ENCODE measurements at places on chromosomes 6 and 20.

DNA sequence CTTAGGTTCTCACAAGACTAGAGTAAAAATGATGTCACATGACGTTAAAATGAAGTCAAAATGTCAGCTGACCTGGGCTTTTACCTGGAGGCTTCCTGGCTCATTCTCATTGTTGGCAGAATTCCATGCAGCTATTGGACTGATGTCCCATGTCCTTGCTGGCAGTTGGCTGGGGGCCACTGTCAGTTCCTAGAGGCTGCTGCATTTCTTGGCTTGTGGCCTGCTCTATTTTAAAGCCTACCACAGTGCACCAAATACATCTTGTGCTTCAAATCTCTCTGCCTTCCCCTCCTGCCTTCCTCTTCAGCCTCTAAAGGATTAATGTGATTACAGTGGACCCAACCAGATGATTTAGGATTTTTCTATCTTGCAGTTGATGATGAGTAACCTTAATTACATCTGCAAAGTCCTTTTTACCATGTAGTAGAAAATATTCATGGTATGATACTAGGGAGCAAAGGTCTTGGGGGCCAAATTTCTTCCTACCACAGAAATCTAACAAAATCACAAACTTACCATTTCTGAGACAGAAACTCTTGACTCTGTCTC, 81.9 kb downstream of the FIG4 start:
- peak; percentile 64 for DNase-seq

DNA sequence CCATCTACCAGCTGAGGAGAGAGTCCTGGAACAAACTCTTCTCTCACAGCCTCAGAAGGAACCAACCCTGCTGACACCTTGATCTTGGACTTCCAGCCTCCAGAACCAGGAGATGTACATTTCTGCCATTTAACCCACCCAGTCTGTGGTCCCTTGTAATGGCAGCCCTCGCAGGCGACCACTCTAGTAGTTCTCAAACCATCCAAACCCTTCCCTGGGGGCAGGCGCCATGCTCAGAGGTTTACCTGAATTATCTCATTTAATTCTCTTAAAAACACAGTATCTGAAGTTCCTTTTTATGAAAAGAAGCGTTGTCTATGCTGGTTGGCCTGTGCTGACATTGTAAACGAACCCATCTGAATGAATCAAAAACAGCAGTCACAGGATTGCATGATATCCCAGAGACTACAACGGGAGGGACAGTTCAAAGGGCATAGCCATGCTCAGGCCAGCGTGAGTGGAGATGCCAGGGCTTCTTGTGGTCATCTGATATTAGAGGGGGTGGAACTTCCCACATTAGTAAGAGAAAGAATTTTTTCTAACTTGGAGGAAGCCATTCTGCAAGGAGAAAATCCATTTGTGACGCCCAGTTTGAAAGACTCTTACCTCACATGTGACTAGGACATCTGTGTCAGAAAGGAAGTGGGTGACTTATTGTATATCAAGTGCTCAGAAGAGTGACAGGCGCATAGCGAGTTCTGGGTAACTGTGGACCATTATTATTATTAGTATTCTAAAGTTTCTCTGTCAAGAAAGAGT, 17.2 kb upstream of the TAGAP start:
- DNase-seq = no peak

DNA sequence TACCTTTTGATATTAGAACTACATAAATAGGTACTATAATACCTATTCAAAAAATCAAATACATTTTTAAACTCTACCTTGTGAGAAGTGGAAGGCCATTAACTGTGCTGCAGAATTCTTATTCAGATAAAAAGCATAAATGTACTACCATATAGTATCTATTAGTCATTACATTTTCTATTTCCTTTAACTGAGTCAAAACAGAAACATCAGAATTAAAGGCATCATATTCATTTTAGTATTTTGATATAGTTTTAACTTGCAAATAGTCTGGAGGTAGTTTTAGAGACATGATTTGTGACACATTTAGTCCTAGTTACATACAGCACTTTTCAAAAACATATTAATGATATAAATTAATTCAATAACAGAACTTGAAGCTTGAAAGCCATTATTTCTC, 39.9 kb upstream of the TAB2 start:
- DNase-seq = no peak

DNA sequence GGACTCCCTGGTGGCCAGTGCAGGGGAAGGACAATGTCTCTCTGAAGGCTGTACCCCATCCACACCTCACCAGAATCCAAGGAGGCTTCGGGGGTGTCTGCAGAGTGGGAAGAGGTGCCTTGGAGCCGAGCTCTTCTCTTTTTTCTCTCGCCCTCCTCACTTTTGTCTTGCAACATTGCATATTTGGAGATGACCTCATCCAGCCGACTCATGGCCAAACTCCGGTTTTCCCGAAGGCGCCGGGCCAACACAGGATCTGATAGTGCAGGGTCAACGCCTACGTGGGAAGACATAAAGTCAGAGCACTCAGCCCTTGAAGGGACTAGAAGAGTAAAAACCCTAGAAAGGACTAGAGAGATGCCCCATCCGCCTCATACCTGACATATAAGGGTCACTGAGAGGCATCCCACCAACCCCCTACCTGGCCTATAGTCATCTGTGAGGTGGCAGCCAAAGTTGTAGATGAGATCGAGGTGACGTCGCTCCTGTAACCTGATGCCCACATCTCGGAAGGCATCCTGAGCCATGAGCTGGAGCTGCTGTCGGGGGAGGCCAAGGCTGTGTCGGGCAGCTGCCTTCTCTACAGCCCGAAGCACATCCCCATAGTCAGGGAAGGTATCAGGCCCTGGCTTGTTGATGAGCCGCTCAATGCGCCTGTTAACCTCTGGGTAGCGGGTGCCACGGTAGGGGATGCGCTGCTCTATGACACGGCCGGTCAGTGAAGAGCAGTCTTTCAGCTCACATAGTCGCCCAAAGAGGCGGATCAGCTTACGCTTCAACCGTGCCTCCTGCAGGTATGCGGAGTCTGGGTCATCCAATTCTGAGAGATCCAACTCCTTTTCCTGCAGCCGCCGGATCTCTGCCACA, 3.0 kb upstream of the ZBTB22 start:
- DNase-seq = peak; percentile 71

GRCh38 chr20:45934046-45934585, 367 bp upstream of the PCIF1 start:
- no peak for DNase-seq

- DNase-seq = no peak
Observed at GRCh38 chr6:145731447-145731846, 3.9 kb downstream of the EPM2A start.

DNA sequence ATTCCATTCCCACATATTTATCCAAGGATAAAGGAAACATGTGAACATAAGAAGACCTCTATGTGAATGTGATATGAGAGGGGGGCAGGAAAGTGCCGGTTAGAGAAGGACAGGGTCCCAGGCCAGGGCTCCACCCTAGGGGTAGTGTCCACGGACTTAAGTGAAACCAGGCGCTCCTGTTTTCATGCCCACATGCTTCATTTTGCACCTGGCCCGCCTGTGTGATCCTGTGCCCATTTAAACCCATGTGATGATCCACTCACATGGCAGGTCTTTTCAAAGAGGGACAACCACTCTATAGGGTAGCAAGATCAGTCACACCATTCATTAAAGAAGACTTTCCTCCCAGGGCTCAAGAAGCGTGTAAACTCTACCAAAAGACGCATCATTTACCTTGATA, 865.3 kb upstream of the GJE1 start:
- no peak for DNase-seq

GRCh38 chr6:27100921-27101320, 146.6 kb upstream of the PRSS16 start:
- no peak for DNase-seq

DNA sequence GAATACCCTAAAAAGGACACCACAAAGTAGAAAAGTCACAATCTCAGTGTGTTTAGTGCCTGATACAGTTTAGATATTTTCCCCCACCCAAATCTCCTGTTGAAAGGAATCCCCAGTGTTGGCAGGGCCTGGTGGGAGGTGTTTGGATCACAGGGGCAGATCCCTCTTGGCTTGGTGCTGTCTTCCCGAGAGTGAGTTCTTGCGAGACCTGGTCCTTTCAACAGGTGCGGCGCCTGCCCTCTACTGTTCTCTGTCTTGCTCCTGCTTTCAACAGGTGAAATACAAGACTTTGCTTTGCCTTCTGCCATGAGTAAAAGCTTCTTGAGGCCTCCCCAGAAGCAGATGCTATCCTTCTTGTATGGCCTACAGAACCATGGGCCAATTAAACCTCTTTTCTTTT, 534.3 kb upstream of the NRSN1 start:
- DNase-seq = no peak

DNA sequence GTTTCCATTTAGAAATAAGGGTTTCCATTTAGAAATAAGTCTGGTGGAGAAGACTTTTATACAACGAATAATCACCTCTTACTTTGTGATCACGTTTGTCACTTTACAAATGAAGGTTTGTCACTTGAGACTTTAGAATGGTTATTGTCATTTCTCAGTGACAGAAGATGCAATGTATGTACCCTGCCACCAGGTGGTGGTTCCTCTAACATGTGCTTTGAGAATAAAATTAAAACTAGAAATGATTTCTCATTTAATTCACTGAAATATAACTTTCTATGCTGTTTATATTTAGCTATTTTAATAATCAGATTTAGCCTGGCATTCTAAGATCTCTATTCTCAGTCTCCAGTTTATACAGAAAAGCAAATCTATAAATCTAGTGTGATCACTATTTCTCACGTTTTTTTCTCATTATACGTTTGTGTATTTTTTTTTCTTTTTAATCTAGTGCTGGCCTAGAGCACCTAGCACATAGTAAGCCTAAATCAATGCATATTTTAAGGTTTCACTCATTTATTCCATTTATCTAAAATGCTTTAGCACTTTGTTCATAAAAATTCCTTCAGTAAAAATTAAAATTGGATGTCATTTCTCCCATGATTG, 57.4 kb upstream of the TFAP2D start:
- DNase-seq = no peak

GRCh38 chr20:56628873-56629463, at the start of gene TFAP2C:
Gene TFAP2C (plus strand): TSS chr20:56629306. CDS start chr20:56629545, 239 bp downstream.
- DNase-seq = no peak

- peak; percentile 83 for DNase-seq
Observed at GRCh38 chr20:11807054-11808048, 110.3 kb upstream of the BTBD3 start.

DNA sequence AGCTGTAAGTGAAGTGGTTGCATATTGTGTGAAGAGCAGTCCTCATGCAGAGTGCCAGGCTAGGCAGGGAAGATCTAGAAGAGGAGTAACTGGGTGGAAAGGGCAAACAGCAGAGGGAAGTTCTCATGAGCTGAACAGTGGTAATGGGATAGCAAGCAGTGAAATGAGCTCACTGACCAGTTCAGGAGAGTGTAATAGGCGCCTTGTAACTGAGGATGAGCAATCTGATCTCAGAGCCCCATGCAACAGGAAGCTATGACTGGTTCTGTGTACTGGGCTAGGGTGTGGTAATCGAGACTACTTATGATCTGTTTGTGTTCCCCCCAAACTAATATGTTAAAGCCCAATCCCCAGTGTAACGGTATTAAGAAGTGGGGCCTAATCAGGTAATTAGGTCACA, 98.6 kb downstream of the RFX6 start:
- no peak for DNase-seq

- no peak for DNase-seq
Observed at GRCh38 chr20:32208499-32209154, 947 bp downstream of the POFUT1 start.

- no peak for DNase-seq
Observed at GRCh38 chr6:134809130-134809529, 140.8 kb downstream of the ALDH8A1 start.

- no peak for DNase-seq
Observed at GRCh38 chr20:6735942-6736845, 31.3 kb upstream of the BMP2 start.

- DNase-seq = no peak
Observed at GRCh38 chr6:133460101-133460500, 218.9 kb downstream of the EYA4 start.

GRCh38 chr20:17369506-17369905, 142.7 kb downstream of the PCSK2 start:
- no peak for DNase-seq

DNA sequence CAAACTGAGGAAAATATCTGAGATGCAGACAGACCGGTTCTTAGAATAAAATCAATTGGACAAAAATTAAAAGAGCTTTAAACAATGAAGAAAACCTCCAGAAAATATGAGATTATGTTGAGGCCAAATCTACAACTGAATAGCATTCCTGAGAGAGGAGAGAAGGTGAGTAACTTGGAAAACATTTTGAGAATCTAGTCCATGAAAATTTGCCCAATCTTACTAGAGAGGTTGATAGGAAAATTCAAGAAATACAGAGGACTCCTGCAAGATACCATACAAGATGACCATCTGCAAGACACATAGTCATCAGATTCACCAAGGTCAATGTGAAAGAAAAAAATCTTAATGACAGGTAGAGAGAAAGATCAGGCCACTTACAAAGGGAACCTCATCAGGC, 437.7 kb upstream of the ADGRB3 start:
- DNase-seq = no peak

GRCh38 chr20:19423097-19423899, 210.9 kb downstream of the SLC24A3 start:
- DNase-seq = no peak

- no peak for DNase-seq
Observed at GRCh38 chr20:43949741-43950618, 35.3 kb downstream of the TOX2 start.

DNA sequence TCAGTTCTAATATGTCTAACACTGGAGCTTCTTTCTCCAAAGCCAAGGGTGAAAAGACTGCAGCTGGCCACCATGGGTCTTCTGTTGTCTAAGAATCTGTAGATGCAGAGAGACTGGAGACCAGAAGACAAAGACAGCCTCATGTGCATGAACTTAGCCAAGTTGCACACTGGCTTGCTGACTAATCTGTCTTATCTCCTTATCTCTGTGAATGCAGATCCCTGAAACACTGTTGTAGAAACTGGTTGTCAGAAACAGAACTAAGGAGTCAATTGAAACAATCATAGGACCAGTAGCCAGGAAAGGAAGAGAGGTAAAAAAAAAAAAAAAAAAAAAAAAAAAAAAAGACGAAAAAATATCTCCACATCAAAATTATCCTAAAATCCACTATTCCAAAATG, 109.7 kb downstream of the BFSP1 start:
- no peak for DNase-seq

DNA sequence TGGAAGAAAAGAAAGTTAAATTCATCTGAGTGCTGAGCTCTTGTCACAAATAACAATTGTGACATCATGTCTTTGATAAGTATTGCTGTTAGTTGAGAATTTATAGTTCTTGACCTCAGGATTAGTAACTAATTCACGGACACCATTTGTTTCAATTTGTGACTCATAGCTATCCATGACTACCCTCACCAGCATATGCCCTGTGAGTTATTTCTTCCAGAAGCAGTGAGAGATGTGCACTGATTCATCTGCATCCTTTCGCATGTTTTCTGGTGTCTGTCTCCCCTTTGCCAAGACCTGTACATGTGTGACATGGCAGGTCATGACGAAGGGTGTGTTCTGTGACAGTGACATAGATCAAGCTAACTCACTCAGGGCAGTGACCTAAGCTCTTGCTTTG, 86.9 kb downstream of the SOBP start:
- no peak for DNase-seq

- DNase-seq = no peak
Observed at GRCh38 chr6:142884214-142885035, 60.6 kb downstream of the HIVEP2 start.
